Liver (tissue), 10 donors: ENCODE measurements at places on chromosomes 1 and 21. TPM values are rescaled to one million over a fixed set of nuclear protein-coding genes. Genes with fewer than 3 reads are reported as not detected.
A peak's percentile ranks its signal among the peaks of the same experiment; 100 is the strongest.

DMRTA2 gene
- not detected for polyA plus RNA-seq

NR1I3 gene
- 43.0 TPM for polyA plus RNA-seq

KCNJ9 gene
- not detected for polyA plus RNA-seq

PADI4 gene
- polyA plus RNA-seq = 0.32 TPM

SPRR2F gene
- polyA plus RNA-seq = not detected

TNFSF18 gene
- polyA plus RNA-seq = not detected

LCE2D gene
- polyA plus RNA-seq = not detected

RNU1-4 gene
- polyA plus RNA-seq = 16.7 TPM

DNA sequence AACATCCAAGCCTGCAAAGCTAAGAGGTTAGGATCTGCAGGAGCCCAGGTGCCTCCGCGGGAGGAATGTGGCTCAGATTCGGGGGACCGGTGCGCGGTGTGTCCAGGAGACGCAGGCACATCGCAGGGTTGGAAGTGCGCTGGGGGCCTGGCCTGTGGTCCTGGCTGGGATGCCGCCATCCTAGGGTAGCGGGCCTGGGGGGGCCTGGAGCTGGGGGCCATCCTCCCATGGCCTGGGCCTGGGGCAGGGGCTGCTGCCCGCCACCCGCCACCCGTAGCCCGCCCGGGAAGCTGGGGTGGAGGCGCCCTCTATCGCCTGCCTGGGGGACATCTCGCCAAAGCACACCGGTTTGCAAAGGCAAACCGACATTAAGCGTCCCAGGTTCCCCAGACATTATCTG, 170.6 kb upstream of the ARHGEF16 start:
- peak; percentile 53 for DNase-seq

- no peak for DNase-seq
Observed at GRCh38 chr1:118954301-118954905, 33.7 kb downstream of the TBX15 start.

DNA sequence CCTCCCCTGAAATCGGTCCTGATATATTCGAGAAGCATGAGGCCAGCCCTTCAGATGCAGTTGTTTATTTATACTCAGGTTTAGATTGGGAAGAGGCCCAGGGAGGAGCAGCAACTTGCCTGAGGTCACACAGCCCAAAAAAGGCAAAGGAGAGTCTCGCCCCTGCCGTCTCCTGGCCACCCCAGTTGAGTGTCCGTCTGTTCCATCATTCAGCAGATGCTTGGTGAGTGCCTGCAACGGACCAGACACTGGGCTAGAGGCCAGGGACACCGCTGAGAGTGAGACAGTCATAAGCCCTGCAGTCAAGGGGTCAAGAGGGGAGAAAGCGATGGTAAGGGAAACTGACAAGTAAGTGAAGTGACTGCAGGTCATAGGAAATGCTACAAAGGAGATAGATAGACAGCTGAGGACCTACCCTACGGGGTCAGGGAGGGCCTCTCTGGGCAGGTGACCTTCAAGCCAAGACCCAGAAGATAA, 15.4 kb upstream of the SELENON start:
- no peak for DNase-seq

GRCh38 chr1:234040446-234041317, 136.2 kb downstream of the SLC35F3 start:
- DNase-seq = no peak

DNA sequence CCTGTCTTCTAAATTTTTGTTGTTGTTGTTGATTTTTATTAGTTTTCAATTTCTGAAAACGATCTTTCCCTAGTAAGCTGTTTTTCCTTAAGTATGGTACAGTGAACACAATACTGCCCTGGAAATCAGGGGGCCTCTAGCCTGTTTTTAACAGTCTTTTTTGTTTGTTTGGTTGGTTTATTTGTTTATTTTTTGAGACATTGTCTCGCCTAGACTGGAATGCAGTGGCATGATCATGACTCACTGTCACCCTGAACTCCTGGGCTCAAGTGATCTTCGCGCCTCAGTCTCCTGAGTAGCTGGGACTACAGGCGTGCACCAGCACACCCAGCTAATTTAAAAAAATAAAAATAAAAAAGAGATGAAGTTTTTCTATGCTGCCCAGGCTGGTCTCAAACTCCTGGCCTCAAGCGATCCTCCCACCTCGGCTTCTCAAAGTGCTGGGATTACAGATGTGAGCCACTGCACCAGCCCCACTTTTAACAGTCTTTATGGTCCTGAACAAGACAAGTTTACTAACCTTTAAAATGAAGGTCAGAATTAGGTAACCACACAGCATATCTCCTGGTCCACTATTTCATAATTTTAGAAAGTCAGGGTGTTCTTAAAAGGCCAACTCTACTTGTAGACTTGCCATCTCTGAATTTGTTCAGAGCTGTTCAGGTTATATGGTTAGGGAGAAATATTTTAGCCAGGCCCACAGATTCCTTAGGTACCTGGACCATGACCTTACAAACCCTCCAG, 35.4 kb downstream of the TBCE start:
- no peak for DNase-seq

GRCh38 chr1:243798726-243799125, 51.3 kb downstream of the AKT3 start:
- DNase-seq = no peak

- DNase-seq = no peak
Observed at GRCh38 chr1:232390590-232390989, 239.3 kb downstream of the SIPA1L2 start.

- no peak for DNase-seq
Observed at GRCh38 chr1:103517380-103518047, 8.0 kb upstream of the RNPC3 start.

- DNase-seq = no peak
Observed at GRCh38 chr1:199269241-199269640, 630.4 kb downstream of the PTPRC start.

- DNase-seq = no peak
Observed at GRCh38 chr1:115099693-115100050, 10.4 kb upstream of the TSPAN2 start.

- no peak for DNase-seq
Observed at GRCh38 chr1:26373789-26374188, 1.2 kb upstream of the ZNF683 start.

DNA sequence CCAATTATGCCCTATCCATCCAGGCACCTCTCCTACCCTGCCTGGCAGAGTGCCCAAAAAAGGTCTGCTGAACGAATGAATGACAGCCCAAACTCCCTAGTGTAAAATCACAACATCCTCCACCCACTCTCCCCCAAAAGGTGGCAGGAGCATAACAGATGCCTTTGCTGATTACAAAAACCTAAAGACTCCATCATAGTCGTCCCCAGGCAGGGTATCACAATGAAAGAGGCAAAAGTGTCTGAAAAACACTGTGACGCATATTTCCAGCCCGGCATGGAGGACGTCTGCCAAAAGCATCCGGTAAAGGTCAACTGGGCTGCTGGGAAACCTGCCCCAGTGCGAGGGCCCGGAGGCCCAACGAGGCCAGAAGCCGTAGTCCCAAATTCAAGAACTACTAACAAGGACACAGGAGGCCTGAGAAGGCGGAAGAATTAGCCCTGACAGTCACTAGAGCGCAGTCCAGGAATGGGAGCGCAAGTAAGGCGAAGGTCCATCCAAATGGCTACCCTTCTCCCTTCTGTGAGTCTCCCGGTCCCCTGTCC, 576 bp downstream of the SMIM12 start:
- DNase-seq = no peak

DNA sequence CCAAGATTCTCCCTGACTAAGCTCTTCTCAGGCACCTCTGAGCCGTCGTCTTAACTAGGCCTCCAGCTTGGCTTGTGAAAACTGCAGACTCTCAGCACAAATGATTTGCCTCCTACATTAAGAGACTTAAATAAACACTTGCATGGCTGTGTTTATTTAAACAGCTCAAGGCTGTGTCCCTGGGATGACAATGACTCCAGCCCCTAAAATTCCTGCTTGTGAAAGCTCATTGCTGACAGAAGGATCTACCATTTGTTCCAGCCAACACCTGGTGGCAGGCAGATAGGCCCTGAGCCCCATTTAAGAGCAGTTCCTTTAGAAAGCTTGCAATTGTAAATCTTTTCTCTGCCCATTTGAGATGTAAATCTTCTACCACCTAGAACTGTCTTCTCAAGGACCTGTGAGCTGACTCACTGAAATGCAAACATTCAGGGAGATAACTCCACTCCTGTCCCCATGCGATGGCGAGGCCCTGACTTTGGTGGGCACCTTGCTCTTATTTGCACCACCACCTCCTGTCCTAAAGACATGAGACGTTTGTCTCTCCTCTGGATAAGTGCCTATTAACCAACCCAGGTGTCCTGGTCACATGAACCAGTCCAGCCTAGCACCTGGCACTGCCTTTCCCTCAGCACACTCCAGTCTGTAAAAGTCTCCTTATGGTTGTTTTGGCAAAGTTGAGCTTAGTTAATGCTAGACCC, 15.1 kb upstream of the PCP4 start:
- no peak for DNase-seq

DNA sequence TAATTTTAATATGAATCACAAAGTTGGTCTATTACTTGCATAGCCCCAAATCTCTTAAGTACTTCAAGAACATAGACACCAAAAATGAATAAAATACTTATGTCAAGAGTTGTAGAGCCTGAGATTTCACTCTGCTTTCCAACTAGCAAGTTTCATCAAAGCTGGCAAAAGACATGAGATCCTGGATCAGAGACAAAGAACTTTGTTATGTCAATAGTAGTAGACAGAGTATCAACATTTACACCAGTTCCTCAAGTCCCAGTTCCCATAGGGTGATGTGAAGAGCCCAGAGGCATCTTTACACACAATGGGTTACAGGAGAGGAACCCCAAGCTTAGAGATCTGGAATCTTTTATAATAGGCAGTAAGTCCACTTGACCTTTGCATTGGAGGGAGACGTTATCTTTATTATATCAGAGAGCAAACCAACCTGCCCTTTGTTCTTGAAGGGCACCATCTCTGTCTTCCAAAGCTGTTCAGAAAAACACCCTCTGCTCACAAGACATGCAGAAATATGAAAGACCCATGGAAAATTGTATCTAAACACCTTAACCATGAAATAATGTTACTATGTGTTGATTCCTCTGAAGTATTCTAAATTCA, 174.4 kb upstream of the GALNT2 start:
- no peak for DNase-seq

DNA sequence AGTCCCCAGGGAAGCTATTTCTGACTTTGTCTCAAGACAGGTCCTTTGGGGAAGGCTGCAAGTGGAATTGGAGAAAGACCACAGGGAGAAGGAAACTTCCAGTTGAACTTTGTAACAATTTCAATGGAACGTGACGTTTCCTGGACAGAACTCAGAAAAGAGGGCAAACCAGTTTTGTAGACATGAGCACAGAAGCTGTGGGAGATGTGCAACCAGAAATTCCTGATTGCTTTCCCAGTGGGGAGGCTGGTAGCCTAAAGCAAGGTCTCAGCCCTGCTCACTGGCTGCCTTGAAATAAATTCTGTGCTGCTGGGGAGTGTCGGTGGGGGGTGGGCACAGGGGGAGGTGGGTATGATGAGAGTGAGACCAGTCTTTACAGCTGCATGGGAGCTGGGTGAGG, 1206.7 kb upstream of the ADGRL2 start:
- no peak for DNase-seq

GRCh38 chr1:194369060-194369459, 1182.6 kb upstream of the B3GALT2 start:
- DNase-seq = no peak

DNA sequence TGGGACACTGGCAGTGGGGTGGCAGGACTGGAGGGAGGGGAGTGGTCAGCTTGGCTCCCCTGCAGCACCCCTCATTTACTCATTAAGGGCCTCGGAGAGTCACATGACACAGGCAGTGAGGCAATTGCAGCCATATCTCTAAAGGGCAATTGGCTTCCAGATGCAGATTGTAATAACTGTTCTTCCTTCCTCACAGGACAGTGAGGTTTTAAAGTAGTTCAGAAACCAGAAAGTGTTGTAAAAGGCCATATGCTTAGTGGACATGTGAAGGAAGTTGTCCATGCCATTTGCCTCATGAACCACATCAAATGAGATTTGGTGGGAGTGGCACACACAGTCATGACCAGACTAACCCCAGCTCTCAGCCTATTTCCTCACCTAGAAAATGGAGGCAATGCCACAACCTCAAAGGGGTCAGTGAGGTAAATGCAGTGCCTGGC, 11.1 kb downstream of the MTX1 start:
- no peak for DNase-seq

GRCh38 chr1:96598416-96599168, 123.0 kb upstream of the PTBP2 start:
- DNase-seq = no peak

DNA sequence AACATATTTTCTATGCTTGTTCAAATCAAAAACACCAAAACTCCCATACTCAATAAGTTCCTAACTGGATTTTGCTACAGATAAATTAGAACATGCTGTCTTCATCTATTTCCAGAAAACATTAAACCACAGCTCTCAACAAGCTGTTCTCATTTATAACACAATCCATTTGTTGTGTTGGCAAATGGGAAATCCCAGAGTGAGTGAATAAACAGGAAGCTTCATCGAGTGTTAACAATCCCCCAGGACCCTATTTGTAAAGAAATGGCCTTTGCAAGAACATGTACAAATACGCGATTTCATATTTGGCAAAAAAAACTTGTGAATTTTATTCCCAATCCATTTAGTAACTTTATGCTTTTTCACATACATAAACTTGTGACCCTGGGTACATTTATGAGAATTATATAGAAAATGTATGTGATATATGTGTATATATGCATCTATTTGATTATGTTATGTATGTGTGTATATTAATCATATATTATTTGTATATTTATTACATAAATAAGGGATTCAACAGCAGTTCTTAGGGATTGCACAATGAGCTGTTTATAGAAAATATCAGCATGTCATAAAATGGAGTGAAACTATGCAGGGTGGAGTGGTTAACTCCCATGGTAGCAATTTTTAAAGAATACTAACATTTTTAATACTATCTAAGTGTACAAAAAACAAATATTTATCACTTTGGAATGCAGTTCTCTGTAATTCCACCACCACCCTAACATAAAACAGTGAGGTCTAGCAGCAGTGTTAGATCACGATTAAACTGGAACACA, 160.0 kb downstream of the NEGR1 start:
- DNase-seq = no peak

DNA sequence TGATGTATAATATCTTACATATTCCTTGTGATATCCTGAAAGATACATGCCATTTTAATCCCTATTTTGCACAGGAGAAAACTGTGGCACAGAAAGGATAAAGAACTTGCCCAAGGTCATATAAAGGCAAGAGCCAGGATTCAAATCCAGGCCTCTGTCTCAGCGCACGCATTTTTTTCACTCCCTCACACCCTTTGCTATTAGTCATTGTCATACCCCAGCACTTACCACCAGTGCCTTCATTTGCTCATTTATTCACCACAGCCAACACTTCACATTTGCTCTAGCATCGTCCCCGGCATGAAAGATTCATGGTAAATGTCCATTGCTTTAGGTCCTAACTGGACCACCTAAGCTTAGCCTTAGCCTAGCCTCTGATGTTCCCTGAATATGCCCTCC, 14.2 kb downstream of the ALX3 start:
- DNase-seq = no peak
